ENCODE measurements at places on chromosomes 2 and 18.
A peak's percentile ranks its signal among the peaks of the same experiment; 100 is the strongest.

DNA sequence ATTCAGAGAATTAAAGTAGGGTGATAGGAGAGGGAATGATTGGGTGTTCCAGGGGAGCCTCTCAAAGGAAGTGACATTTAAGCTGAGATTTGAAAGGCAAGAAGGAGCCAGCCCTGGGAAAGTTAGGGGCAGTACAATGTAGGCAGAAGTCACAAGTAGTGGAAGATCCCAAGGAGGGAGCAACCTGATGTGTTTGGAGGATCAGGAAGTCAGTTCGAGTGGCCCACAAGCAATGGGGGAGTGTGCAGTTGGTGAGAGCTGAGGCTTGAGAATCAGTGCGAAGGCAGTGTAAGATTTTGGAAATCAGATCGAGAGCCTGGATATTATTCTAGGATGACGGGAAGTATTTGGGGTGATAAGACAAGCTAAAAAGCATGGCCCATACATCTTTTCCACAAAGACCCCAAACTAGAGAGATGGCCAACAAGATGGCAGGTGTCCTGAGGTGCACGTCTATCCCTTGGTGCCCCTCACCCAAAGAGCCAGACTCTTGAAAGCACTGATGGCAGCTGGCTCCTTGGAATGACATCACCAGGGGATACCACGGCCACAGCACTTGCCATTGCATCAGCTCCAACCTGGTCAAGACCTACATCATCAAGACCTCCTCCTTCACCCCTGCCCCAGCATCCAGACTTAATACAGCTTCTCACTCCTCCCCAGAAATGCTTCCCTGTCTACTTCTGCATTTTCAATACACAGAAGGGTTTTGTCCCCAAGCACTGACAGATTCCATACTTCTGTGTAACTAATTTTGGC lies 127.3 kb downstream of the BCL2 start:
- DNase-seq, result no peak

DNA sequence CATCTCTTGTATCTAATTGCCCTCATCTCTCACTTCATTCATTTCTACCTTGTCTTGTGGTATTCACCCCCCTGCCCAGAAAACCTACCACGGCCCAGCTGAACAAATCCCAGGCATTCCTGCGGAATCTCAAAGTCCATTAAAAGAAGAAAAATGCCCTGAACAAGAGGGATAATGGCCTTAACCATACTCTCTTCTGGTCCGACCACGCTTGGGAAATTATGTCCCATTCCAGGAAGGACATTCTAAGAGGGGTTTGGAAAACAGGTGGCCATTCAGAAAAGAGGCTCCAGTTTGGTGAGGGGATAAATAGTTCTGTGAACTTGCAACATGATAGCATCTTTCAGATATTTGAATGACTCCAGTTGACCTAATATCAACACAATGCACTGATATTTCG lies 349.9 kb upstream of the ZNF521 start:
- DNase-seq, result no peak

DNA sequence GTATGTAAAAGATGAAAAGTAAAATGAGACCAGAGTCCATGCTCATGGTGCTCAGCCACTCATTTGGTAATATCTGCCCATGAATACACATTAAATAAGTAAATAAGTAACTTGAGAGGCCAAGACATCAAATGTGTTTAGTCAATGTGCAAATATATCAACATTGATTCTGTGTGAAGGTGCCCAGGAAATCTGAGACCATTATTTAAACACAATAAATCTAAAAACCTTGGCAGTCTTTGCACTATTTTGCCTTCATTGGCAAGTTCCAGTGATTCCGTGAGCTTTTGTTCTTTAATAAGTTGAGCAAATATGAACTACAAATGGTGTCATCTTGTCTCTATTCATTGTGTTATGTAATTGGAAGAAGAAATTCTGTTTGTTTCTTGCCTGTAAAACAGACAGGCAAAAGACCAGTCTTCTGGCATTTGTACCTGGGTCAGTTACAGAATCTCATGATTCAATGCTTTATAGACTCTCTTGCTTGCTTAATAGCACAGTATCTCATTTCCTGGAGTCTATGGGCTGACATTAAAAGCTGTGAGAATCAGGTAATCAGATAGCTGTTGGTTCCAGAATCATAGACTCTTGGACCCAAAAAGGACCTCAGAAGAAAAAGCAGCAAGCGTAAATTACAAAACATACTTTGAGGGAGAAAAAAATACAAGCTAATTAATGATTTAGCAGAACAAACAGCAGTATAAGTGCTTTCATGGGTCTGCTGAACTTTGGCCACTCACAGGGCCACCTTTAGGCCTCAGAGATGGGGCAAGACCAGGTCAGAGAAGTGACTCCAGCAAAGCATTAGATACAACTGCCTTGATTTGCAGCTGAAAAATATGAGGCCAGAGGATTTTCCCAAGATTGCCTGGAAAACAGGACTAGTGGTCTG lies 20.0 kb upstream of the SERPINB3 start:
- no peak for DNase-seq

- no peak for DNase-seq
Measured at GRCh38 chr2:11710210-11710609, 36.2 kb upstream of the LPIN1 start.

DNA sequence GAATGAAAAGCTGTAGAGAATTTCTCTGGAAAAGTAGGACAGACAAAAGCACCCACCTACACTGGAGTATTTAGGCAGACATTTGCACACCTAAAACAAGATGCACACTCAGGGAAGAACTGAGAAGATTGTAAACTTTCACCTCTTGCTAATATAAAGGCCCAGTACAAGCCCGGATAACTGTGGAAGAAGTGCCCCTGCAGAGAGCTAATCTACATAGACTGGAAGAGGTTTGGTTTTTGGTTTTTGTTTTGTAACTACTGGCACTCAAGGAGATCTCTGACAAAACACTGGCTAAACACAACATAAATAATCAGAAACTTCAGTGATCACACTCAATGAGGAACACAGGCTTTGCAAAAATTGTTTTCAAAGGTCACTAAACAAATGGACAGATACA lies 782.2 kb upstream of the SLC8A1 start:
- DNase-seq, result no peak

DNA sequence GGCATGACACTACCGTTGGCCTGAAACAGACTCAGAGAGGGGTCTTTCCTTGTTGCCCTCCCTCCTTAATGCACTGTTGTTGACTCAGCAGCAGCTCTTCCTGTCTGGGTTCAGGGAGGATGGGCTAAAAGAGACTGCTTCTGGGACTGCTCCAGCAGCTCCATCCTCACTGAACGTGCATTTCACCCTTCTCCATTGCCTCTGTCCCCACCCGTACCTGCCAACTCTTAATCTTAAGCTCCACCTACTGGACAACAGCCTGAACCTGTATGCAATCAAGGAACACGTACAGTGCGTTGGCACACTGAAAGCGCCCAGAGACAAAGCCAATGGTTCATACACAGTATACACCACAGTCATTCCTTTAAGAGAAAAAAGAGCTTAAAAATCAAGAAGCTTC lies 230.8 kb upstream of the RAB6C start:
- no peak for DNase-seq

DNA sequence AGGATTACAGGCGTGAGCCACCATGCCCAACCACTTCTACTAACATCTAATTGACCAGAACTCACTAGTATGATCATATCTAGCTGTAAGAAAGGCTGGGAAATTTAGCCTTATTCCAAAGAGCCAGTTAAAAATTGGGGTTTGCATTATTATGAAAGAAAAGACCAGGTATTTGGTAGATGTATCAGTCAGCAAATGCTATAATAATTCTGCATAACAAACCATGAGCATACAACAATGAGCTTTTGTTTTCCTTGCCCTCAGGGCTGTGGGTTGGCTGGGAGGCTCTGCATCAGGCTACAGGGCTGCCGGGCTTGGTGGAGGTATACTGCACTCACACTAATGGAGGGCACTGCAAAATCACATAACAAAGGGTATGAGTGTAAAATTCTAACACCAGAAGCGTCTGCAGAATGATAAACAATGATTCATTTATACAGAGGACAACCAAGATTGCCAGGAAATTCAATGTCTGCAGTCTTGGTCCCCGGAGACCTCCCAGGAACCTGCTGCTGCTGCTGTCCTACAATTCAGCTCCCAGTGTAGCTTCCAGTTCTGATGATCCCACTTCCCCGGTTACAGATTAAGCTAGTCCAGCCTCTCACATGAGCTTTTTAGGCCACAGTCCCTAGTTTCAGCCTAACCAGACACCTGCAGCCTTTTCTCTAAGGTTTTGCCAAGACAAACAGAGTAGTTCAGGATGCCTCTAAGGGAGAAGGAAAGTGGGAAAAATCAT lies 32.2 kb upstream of the ST3GAL5 start:
- DNase-seq, result no peak

DNA sequence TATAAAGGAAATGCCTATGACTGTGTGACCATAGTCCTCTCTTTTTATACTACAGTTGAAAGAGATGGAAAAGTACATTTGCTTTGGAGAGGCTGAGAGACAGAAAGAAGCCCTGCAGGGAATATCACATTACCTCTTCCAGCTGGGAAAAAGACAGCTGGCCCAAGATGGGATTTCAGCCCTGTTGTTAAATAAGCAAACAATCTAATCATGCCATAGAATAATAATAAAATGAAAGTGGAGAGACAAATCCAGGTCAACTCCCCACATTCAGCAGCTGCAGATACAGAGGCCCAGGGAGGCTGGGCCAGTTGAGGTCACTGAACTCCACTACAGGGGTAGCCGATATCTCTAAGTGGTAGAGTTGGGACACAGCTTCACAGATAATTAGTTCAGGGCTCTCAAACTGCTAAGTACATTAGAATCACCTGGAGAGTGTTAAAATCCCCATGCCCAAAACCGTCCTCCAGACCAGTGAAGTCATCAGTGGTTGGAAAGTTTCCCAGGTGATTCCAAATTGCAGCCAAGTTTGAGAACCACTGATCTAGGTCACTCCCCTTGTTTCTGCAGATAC lies 81.9 kb downstream of the MOGAT1 start:
- peak; percentile 87 for DNase-seq

GRCh38 chr2:133667085-133667484 lies 98.8 kb upstream of the NCKAP5 start:
- DNase-seq, result no peak
